Ascending aorta (tissue), 2 donors: ENCODE measurements at places on chromosomes 4 and X.

DNA sequence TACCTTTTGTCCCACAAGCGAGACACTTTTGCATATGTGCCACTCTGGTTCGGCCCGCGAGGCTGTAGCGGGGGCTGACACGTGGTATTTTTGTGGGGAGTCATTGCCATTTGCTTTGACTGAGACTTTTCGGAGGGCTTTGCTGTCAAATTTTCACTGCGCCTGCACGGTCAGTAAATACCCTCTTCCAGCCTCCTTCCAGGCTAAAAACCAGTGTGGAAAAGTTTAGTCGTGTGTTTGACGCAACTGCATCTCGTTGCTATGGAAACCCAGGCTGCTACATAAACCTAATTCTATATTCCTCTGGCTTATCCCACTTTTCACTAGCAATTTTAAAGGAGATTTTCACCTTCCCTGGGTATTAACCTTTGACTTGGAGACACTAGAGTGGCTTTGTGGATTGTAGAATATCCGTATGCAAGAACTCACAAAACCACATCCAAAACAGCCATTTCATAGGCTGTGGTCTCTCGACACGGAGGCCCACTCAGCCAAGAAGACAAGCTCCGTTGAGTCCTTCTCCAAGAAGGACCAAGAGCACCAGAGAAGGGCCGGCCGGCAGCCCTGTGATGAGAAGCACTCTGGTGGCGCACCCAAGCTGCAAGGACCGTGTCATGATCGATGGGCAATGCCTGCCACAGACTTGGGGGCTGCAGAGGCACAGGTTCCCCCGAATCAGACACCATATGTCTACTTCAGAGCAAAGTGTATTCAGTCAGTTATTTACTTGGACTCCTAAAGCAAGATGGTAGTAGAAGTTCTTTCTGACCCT is 38.4 kb upstream of the ENPP6 start:
- DNase-seq, result no peak

GRCh38 chrX:23883737-23884354 is 23.9 kb downstream of the APOO start:
- DNase-seq, result no peak

GRCh38 chr4:45741897-45742296 is 382.0 kb downstream of the GABRG1 start:
- DNase-seq, result no peak

GRCh38 chr4:118398226-118399090 is 45.7 kb upstream of the PRSS12 start:
- no peak for DNase-seq

DNA sequence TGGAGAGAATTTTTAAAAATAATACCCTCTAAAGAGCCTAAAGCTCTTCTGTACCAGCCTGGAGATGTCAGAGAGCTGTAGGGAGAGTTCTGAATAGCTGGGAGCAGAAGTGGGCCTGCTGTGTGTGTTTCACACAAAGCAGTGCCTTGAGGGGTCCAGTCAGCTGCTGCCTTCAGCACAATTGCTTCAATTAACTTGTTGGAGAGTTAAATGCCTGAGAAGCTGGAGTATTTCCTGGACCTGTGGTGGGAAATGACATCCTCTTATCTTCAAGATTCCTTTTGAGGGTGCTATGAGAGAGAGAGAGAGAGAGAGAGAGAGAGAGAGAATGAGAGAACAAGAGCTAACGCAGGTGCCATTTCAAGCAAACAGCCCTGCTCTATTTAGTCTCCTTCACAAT is 96.2 kb upstream of the IL1RAPL2 start:
- no peak for DNase-seq

- no peak for DNase-seq
Measured at GRCh38 chr4:141240671-141241070, 20.0 kb downstream of the ZNF330 start.

GRCh38 chrX:50971395-50971794 is 60.9 kb downstream of the BMP15 start:
- no peak for DNase-seq
